ENCODE measurements at places on chromosomes 11 and 22.

DNA sequence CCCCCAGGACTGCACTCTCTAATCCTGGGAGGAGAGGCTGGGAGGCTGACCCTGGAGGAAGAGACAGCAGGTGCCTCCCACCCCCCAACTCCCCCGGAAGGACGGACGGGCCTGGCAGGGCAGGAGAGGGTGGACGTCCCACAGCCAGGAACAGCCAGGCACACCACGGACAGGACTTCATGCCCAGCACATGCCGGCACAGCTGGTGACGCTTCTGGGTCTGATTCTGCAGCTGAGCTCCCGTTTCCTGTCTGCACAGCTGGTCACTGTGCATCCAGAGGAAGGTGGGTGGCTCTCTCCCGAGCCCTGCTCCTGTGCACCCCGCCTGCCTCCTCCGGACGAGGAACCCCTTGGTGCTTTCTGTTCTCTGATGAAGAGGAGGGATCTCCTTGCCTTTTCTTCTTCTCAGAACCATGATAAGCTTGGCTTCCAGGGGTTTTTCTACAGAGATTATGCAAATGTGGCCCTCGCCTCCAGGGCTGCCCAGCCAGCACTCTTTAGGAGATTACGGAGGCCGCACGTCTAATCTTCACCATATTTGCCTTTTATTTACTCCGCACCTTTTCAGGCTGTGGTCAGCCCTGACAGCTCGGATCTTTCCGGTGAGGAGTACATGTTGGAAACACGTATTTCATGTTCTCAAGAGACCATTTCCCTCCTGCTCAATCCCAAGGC lies 1295.8 kb downstream of the BRD1 start:
- no peak for DNase-seq

DNA sequence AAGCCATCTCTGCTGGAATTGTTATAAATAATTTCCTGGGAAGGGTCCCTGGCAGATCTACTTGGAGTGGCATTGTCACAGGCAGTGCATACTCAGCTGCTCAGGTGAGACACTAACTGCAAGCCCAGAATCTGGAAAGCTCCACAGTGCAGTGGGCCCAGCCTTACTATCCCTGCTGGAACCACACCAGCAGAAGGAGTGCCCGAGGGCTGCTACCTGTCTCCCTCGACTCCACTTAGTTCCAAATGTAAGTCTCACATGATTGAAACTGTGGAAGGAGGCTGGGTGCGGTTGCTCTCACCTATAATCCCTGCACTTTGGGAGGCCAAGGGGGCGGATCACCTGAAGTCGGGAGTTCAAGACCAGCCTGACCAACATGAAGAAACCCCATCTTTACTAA lies 14.3 kb upstream of the SYVN1 start:
- no peak for DNase-seq

- no peak for DNase-seq
These were observed 7.6 kb downstream of the MS4A3 start for GRCh38 chr11:60064111-60064510.

DNA sequence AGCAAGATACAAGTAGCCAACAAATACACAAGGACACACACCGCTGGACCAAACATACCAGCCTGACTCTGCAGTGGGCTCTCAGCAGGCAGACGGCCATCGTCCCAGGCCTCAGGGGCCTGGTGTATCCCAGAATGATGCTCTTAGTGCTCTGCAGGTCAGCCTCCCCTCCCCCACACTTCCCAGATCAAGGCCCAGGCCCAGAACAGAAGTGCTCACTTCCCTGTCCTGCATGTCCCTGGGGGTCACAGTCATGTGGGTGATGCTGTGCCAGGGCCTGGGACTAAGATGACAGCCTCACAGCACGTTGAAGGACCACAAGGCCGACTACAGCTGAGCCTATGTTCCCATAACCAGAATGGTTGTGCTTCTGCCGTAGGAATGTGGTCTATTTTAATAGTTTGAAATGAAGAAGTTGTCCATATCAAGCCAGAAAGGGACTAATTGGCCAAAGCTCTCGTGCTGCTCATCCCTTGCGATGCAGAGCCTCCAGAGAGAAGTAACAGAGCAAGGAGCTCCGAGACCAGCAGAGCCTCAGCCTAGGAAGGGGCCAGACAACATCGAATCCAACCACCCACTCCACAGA lies 48.6 kb downstream of the GAB4 start:
- no peak for DNase-seq

- no peak for DNase-seq
These were observed 63.8 kb downstream of the TRIM29 start for GRCh38 chr11:120074076-120074475.

DNA sequence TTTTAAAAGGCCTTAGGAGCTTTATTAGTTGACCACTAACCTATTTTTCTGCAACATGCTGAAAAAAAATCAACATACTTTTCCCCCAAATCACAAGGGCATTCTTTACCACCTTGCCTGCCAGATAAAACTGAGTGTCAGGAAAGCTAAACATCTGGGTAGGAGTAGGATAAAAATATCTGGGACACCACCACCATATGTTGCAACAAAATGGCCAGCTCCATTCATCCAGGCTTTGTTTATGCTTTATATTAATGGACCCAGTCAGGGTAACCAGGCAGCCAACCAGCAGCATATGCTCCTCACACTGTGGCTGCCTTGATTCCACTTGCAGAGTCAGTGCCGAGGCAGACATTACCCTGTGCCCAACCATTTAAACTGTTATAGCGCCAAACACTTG lies 1024.5 kb downstream of the LRRC4C start:
- DNase-seq, result no peak

DNA sequence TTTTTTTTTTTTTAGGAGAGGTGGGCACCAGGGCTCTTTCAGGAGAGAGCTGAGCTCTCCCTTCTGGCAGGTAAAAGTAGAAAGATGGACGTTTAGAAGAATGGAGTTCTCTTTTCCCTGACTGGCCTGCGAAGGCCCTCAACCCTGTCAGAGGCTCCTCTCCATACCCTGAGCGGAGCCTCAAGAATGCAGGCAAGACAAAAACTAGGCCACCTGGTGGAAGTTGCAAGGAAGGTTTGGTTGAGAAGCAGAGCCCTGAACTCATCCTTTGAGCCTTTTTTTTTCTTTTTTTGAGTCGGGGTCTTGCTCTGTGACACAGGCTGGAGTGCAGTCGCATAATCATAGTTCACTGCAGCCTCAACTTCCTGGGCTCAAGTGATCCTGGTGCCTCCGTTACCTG lies 1.4 kb downstream of the OTOG start:
- no peak for DNase-seq

GRCh38 chr22:23773483-23774113 lies 949 bp downstream of the MMP11 start:
- DNase-seq, result no peak

- no peak for DNase-seq
These were observed 26.5 kb upstream of the WNT7B start for GRCh38 chr22:46003271-46004091.

- DNase-seq, result no peak
These were observed 12.1 kb upstream of the RAC2 start for GRCh38 chr22:37256075-37256726.

DNA sequence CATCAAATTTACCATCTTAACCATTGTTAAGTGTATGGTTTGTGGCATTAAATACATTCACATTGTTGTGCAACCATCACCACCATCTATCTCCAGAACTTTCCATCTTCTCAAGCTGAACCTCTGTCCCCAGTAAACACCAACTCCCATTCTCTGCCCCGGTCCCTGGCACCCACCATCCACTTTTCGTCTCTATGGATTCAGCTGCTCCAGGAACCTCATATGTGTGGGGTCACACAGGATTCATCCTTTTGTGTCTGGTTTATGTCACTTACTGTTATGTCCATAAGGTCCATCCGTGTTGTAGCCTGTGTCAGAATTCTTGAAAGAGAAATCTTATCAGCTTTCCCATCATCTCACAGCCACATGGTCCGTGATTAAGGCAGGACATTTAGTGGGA lies 16.3 kb downstream of the TSPAN32 start:
- no peak for DNase-seq

- no peak for DNase-seq
These were observed 6.4 kb downstream of the STARD10 start for GRCh38 chr11:72787216-72788104.

DNA sequence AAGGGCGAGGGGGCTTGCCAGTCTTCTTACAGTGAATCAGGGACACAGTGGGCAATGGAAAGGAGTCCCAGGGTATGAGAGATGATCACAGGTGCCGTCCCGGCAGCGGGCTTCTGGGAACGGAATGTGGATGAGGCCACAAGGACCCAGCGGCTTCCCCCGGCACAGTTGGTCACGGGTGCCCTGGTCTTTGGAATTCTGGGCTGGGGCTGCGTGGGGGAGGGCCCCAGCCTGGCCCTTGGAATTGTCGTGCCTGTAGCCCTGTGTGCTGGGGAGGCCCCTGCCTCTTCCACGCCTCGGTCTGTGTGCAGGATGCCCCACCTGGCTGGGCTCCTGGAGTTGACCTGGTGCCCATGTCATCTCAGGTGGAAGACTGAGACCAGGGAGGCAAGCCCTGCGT lies 76.6 kb downstream of the FBLN1 start:
- DNase-seq, result no peak

GRCh38 chr11:72848846-72849466 lies 34.7 kb downstream of the ATG16L2 start:
- DNase-seq, result peak; percentile 27

DNA sequence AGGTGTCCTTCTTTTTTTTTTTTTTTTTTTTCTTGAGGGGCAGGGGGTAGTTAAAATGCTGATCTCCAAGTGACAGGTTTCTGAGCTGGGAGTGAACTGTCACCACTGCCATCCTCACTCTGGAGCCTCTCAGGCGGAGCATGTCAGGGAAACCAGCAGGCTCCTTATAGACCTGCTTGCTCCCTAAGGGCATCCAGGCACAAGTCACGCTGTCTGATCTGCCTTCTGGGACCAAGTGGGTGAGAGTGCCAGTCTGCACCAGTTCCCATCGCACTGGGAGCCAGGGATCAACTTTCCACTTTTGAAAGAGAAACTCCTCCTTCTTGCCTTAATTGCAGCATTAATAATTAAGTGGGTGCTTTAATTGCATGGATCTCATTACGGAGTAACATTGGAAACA lies 537.9 kb upstream of the CADM1 start:
- DNase-seq, result no peak

- no peak for DNase-seq
These were observed 676.6 kb upstream of the CCDC179 start for GRCh38 chr11:23536907-23537306.

- DNase-seq, result no peak
These were observed 46.4 kb upstream of the OR5D13 start for GRCh38 chr11:55726715-55727324.

Measured in stimulated activated naive CD4-positive, alpha-beta T cell (primary cell).